ENCODE measurements at places on chromosomes 2 and 18.

- no peak for DNase-seq
These were observed 84.7 kb upstream of the NEDD4L start for GRCh38 chr18:57959278-57959677.

DNA sequence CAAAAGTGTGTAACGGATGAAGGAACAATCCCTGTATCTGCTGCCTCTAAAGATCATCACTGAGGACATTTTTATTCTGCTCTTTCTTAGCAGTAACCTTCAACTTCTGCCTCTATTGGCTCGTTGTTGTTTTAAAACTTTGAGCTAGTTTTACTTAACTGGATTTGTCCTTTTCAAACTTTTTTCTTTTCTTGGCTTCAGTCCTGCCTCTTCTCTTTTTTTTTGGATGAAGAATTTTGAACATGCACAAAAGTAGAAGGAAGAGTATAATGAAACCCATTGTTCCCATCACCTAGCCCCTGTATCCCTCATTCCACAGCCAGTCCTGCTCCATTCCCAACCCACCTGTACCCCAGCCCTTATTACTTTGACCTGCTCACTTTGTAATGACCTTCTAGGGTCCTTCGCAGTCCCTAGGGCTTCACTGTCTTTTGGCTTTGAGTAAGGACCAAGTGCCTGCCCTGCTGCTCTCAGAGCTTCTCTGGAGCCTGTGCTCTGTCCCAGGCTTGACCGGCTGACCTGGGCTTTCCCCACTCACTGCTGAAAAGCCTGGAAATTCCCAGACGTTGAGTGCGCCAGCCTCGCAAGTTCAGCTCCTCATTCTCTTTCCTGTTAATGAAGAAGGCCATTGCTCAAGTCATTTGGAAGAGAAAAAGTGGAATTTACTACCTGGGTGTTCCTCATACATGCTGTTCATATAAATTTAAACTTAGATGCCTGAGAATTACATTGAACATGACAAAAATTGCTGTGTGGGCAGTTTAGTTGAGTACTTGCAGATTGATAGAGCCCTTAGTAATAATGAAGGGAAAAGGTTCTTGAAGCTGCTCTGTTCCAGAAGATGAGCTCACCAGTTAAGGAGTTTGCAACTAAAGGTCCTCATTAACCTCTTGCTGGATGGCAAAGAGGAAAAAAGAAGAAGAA is 149.3 kb upstream of the ALPP start:
- DNase-seq = no peak

- DNase-seq = no peak
These were observed 30.9 kb downstream of the FHOD3 start for GRCh38 chr18:36328385-36328858.

DNA sequence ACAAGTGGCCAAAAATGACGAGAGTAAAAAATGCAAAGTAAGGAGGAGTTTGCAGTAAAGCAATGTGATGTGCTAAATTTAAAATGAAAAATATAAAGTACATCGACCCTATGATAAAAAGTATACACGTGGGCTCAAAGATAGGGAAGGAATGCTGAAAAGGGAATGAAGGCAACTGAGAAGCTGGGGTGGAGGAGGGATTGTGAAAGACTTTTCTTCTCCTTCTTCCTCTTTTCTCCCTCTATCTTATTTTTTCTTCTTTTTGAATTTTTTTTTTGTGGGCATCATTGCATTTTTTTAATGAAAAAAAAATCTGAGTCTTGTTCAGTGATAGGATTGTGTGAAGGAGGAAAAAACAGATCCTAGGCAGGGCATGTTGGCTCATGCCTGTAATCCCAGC is 57.6 kb upstream of the STK17B start:
- no peak for DNase-seq

DNA sequence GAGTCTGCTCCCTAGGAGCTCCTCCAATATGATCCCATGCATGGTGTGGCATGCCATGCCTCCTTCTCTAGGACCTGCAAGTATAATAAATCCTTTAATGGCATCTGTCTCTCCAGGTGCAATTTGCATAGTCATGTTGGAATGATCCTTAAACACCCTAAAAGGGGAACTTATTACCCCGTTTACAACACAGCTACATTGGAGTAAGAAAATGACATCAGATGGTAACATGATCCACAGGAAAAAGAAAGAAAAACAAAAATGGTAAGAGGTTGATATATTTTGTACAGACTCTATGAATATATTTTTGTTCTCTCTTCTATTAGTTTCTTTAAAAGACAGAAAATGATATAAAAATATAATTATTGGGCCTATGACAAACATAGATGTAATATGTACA is 79.0 kb downstream of the CRACDL start:
- no peak for DNase-seq

- no peak for DNase-seq
These were observed 672.2 kb downstream of the BCL11A start for GRCh38 chr2:59881218-59881617.

GRCh38 chr2:127121353-127121752 is 14.4 kb upstream of the BIN1 start:
- no peak for DNase-seq

DNA sequence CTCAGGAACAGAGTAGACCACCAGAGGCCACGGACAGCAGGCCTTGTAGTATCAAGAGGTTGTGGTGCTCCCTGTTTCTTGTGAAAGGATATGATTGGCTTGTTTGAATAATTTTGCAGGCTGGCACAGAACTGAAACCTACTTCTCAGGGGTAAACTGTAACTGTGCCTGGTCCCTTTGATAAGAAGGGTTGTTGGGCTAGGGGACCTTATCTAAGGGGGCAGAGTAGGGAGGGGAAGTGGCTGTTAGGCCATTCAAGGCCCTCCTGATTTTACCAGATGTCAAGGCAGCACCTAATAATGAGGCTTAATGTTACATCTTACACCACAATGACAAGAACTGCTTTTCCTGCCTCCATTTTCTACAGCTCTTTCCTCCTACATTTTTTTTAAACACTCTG is 45.6 kb downstream of the GPR39 start:
- no peak for DNase-seq

- no peak for DNase-seq
These were observed 1.6 kb downstream of the ADCY3 start for GRCh38 chr2:24918326-24919036.
